ENCODE measurements at places on chromosomes 11 and 22.

DNA sequence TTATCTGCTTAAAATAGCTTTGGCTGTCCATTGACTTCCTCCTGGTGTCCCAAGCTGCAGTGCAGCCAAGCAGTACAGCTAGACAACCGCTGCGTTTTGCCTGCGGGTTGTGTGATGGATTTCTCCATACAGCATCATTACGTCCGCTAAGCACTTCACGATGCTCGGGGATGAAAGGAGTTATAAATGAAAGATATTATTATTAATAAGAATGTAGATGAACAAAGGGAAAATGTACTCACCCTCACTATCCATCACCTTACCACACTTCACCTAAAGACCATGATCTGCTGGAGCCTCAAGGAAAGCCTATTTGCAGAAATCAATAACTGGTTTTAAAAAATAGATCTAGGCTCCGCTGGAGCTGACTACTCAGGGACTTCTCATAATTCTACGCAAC lies 509.1 kb downstream of the OPCML start:
- no peak for DNase-seq

DNA sequence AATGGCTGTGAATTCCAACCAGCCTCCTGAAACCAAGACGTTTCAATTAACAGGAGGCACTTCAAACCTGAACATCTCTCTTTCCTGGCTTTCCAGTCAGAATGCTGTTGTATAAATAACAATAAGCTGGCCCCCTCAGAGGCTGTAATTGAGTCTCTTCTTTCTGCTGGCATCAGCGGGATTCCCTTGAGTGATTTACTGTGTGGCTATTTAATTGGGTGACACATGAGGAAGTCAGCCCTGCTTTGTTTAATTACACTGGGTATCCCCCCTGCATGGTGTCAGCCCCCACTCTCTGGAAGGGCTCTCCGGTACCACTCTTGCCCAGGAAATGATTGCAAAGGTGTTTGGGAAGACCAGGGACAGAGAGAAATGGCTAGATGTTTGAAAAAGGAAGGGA lies 101.6 kb downstream of the NTM start:
- no peak for DNase-seq

GRCh38 chr22:49935561-49935960 lies 17.1 kb downstream of the CRELD2 start:
- DNase-seq: no peak

DNA sequence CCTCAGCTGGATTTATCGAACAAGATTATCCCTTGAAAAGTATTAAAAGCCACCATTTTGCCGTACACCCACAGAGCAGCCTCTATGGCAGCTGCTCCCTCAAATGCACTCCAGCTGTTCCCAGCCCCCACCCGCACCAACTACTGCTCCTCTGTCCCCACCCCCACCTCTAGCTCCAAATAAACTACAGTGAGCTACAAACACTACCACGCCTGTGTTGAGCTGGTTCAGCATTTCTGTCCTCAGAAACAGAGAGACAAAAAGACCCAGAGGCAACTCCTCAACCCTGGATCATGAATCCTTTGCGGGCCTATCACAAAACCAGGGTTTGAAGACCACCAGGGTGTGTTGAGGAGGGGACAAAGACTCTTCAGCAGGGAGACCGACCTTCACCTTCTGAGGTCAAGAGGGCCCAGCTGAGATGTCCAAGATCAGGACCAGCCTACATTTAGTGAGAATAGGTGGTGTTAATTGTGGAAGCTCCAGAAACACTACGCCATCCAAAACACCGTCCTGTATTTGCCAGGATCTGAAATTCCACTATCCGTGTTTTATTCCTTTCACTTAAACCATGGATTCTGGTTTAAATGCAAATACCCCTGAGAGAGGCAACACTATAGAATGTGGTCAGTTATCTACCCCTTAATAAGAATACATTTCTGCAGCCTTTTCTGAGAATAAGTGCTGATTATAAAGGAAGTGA lies 195.9 kb downstream of the DSCAML1 start:
- no peak for DNase-seq

- no peak for DNase-seq
These were observed 36.2 kb downstream of the MPPED1 start for GRCh38 chr22:43448048-43448447.

DNA sequence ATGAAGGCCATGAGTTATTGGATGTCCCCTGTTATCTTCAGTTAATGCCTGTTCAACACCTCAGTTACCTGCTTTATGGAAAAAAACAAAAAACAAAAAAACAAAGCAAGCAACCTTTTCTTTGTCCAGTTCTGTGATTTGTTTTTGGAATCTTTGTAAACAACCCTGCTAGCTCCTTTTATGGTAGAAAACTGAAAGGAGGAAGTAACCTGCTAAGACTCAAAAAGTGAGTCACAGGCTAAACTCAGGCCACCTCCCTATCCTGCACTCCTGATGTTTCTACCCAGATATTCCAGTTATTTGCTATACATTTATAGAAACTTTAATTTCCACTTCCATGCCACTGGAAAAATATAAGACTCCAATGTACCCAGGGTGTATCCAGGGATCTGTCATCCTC lies 20.6 kb upstream of the TLCD5 start:
- DNase-seq: no peak

DNA sequence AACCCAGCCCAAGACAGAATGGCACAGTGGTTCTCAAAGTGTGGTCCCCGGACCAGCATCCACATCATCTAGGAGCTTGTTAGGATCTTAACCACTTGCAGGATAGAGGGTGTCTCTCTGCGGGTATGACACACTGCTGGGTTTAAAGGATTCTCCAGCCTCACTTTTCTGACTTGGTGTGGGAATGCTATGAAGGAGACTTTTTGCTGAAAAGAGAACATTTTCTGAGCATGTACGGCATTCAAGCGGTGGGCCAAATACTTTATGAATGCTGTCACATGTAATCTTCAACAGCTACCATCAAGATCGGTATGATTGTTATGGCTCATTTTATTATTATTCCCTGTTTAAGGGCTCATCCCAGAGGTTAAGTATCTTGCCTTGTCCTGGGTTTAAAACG lies 1.8 kb upstream of the CD82 start:
- DNase-seq: no peak

- no peak for DNase-seq
These were observed 2.0 kb upstream of the PPARA start for GRCh38 chr22:46148336-46148735.

DNA sequence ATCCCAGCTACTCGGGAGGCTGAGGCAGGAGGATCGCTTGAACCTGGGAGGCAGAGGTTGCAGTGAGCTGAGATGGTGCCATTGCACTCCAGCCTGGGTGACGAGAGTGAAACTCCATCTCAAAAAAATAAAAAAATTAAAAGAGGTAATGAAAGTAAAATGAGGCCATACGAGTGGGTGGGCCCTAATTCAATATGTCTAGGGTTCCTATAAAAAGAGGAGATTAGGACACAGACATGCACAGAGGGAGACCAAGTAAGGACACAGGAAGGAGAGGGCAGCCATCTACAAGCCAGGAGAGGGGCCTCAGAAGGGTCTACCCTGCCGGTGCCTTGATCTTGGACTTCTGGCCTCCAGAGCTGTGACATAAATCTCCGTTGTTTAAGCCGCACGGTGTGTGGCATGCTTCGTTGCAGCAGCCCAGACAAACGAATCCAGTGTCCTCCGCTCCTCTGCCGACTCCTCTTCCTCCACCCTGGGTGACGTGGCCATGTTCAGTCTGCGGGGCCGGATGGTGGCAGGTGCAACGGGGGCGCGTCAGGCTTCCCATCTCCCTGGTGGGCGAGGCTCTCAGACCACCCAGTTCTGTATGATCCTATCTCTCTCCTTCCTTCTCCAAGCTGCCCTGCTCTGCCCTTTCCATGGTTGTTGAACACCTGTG lies 51.6 kb upstream of the PARVG start:
- DNase-seq: no peak

DNA sequence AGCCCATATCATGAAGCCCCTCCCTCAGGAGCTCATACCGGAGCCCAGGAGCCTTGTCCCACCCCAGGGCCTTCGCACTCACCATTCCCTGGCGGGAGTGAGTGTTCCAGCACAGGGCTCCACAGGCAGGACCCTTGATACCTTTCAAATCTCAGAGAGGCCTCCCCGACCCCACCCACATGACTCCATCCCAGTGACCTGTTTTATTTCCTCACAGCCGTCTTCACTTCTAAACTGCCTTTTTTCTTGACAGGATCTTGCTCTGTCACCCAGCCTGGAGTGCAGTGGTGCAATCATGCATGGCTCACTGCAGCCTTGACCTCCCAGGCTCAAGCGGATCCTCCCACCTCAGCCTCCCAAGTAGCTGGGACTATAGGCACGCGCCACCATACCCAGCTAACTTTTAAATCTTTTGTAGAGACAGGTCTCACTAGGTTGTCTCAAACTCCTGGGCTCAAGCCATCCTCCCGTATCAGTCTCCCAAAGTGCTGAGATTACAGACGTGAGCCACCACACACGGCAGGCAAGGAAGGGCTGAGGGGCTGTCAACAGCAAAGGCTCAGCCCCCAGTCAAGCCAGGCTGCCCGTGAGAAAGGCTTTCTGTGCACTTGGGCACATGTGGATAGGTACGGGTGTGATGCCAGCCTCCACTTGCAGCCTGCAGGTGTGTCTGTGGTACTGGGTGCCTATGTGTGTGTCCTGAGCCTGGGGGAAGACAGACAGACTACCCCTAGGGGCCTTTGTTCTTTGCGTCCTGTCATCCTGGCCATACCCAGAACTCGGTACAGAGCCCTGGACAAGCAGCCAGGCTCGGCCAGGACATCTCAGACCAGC lies 9.3 kb downstream of the RPL3 start:
- no peak for DNase-seq

GRCh38 chr11:61281581-61282250 lies 13.4 kb downstream of the VWCE start:
- DNase-seq: no peak

DNA sequence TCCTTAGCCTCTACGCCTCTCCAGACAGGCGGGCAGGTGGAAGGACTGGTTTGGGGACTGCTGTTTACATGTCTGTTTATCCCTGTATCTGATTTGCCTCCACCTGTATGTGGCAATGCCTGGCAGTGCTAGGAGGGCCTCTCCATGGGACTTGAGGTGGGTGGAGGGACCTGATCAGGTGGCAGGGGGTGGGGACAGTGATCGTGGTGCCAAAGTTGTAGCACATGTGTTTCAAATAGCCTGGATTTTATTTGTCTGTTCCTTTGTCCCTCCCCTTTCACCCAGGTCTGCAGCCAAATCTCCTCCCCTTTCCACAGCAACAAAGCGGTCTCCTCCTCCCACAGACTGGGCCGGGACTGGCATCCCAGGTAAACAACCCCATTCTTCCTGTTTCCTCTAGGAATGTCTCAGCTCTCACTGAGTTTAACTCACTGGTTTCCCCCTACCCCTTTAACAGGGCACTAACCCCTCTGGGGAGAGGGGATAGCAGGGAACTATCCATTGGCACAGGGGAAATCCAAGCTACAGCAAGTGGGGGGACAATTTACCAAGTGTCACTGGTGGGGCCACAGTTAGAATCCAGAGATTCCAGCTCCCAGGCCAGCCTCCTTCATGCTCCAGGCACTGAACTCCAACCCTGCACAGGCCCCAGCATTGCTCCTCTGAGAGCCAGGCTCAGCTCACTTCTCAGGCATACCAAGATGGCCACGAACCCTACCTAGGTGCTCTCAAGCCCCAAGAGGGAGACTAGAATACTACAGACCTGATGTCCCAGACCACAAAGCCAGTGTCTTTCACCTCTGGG lies 22.9 kb upstream of the TLCD5 start:
- no peak for DNase-seq

- DNase-seq: no peak
These were observed 853 bp downstream of the HTATIP2 start for GRCh38 chr11:20364341-20364792.

DNA sequence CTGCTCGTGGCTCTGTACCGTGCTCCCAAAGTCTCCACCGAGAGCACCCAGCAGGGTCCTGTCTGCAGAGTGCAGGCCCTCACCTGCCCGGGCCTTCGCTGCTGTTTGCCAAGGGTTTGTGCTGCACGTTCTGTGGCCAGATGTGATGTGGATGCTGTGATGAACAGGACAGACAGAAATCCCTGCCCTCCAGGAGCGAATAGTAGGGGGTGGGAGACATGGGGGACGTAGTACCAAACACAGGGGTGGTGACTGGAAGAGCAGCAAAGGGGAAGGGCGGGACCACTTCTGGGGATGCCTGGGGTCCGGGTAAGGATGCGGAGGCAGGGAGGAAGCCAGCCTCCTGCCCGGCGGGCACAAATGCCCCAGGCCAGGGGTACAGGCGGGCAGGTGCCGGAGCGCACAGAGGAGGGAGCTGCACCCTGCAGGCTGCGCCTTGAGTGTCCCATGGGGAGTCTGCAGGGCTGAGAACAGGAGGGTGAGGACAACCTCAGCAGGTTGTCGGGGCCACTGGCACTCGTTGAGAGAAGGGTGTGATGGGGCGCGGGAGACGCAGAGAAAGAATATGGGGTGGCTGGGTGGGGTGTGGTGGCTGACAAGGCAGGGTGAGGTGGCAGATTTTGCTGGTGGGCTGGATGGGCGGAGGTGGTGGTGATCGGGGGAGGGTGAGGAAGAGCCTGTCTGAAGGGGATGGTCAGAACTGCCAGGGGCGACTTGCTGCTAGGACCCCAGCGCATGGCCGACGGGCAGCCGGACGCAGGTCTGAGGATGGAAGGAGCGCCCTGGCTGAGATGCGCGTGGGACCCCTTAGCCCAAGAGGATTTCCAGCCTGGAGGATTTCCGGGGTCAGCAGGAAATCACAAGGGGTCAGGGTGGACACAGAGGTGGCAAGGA lies 16.3 kb upstream of the CTSD start:
- no peak for DNase-seq

- no peak for DNase-seq
These were observed 13.1 kb upstream of the MMP1 start for GRCh38 chr11:102810950-102811660.

DNA sequence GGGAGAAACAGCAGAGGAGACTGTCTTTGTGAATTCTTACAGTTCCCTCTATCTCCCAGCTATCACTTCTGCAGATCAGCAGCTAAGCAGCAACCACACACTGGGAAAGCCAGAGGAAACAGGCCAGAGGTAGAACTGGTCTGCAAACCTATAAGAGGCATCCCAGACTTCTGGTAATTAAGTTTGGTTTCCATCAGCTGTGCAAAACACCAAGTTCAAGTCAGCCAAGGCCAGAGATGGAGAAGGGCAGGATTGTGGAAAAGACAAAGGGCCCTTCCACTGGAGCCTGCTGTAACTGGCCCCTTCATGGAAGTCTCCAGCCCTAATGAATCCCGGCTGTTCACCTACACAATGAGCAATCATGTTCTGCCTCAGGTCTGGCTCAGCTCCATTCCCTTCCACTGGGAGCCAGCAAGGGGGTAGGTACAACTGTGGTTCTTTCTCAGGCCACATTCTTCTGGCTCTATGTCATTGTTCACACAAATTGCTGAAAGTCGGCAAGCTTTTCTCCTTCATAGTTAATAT lies 4.6 kb upstream of the PAMR1 start:
- no peak for DNase-seq
